ENCODE measurements at places on chromosomes 2 and 18.

DNA sequence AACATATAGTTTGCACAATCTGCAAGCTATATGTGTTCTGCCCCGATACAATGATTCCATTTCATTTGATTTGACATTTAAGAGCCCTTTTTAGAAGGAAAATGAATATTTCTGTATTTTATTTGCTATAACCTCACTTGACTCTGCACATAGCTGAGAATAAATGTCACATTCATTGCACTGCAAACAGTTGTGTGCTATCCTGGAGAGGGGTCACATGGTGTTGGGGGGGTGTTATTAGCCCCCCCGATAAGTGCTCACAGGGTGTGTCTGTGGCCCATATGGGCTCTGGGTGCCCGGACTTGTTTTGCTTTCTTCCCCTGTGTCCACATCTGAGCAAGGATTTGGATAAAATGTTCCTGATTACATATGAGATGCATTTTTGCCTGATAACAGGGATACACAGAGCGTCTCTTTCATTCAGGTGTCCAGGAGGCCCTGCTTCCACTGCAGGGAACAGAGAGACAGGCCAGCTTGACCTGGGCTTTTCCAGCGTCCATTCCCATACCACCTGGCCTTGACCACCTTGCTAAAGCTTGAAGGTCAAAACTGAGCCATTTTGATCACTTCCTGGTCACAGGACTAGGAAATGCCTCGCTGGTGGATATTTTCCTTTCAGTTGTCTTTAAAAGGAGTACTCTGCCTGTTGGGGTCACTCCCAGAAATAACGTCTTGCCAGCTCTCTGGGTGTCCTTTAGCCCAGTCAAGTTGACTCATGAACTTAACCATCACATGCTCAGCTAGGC is 38.4 kb upstream of the ID2 start:
- DNase-seq, result no peak

DNA sequence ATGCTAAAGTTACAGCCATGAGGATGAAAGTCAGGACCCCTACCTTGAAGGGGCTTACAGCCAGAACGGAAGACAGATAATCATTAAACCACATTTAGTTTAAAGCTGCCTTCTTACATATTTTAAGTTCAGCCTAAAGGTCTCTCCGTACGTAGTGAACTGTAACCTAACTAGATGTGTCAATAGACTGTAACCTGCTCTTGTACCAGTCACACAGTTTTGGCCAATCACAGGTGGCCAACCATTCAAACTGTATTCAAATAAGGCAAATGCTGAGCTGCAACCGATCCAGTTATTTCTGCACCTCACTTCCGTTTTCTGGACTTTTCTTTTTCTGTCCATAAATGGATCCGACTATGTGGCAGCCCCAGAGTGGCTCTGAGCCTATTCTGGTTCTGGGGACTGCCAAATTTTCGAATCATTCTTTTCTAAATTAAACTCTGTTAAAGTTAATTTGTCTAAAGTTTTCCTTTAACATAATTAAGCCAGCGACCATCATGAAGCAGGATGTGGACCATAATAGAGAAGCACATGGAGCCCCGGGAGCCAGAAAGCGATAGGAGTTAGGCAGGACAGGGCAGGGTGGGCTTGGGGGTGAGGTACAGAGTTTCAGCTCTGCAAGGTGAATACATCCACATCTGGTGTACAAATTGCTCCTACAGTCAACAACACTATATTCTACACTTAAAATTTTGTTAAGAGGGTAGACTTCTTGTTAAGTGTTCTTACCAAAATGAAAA is 48.4 kb upstream of the YPEL5 start:
- no peak for DNase-seq

GRCh38 chr2:197207106-197207505 is 103.5 kb downstream of the ANKRD44 start:
- DNase-seq, result no peak

DNA sequence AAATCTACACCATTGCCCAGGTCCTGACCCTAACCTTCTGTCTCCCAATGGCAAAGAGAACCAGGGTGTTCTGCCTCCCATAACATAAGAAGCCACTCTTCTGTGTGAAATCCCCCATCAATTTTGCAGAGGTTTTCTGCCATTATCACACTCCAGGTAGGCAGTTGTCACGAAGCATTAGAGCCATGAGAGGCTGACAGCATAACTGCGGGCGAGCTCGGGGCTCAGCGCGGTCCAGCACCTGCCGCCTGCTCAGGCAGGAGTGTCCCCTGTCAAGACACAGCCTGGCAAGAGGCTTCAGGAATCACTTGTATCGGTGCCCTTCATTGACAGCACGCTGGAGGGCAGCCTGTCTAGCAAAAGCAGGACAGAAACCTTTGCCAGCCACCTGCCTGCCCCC is 251.2 kb downstream of the SATB2 start:
- no peak for DNase-seq

GRCh38 chr2:218882866-218883366 is 2.3 kb downstream of the WNT10A start:
- no peak for DNase-seq

DNA sequence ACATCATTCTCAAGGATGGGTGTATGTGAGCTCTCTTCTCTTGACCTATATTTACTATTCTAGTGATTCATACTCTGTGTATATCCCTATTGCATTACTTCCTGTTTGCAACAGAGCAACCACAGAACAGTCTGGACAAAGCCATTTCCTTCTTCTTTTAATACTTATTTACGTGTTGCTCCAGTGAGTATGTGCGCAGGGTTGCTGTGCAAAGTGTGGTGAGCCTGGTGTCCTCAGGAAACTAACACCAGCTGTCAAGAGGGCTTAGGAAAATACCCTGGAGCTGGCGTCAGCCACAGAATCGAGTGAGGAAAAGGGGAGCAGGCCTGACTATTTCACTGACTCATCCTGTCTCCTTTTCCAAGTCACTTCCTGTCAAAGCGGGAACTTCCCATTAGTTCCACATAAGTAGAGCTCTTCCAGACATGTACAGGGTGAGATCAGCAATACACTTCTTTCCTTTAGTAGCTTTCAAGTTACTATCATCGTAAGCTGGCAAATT is 214.1 kb upstream of the COPS8 start:
- DNase-seq, result peak; percentile 95

GRCh38 chr2:170084820-170085491 is 93.0 kb upstream of the MYO3B start:
- DNase-seq, result no peak

- no peak for DNase-seq
Measured at GRCh38 chr2:227163485-227163997, 464 bp downstream of the COL4A4 start.

- no peak for DNase-seq
Measured at GRCh38 chr18:56329536-56329935, 308.9 kb downstream of the TXNL1 start.

DNA sequence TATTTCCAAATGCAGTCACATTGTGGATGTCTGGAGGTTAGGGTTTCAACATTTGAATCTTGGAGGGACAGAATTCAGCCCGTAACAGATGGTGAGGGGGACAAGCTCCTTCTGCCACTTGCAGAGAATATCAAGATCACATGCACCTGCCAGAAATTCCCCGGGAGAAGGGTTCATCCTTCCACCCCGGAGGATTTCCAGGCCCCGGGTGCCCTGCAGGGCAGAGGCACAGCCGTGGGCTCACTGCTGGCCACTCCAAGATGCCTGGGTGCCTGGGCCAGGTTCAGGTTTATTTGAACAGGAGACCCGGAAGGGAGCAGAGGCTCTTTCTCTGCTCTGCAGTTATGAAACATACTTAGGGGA is 38.2 kb upstream of the MGAT4A start:
- no peak for DNase-seq

GRCh38 chr2:107545851-107546250 is 280.8 kb upstream of the RGPD4 start:
- no peak for DNase-seq

- no peak for DNase-seq
Measured at GRCh38 chr18:63317556-63317946, 2.0 kb downstream of the BCL2 start.

DNA sequence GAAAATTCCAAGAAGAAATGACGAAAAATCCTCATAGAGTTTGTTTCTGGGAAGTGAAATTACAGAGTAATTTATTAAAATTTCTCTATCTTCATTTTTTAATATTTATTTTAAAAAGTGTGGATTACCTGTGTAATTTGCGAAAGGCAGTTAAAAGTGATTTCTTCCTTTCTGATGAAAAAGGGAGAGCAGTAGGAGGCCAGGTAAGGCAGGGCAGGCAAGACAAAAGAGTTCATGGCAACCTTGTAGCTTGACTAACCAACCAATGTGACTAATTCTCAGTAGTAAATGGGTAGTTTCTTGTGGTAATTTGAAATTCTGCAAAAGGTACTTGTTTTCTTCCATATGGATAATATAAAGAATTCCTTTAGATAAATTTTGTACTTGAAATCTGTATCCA is 34.9 kb upstream of the COL5A2 start:
- DNase-seq, result no peak

- peak; percentile 66 for DNase-seq
Measured at GRCh38 chr18:31487246-31488015, 10.5 kb upstream of the DSG2 start.

GRCh38 chr2:45167920-45168629 is 158.8 kb upstream of the SIX2 start:
- no peak for DNase-seq

GRCh38 chr2:10407841-10408648 is 40.1 kb downstream of the ODC1 start:
- no peak for DNase-seq

DNA sequence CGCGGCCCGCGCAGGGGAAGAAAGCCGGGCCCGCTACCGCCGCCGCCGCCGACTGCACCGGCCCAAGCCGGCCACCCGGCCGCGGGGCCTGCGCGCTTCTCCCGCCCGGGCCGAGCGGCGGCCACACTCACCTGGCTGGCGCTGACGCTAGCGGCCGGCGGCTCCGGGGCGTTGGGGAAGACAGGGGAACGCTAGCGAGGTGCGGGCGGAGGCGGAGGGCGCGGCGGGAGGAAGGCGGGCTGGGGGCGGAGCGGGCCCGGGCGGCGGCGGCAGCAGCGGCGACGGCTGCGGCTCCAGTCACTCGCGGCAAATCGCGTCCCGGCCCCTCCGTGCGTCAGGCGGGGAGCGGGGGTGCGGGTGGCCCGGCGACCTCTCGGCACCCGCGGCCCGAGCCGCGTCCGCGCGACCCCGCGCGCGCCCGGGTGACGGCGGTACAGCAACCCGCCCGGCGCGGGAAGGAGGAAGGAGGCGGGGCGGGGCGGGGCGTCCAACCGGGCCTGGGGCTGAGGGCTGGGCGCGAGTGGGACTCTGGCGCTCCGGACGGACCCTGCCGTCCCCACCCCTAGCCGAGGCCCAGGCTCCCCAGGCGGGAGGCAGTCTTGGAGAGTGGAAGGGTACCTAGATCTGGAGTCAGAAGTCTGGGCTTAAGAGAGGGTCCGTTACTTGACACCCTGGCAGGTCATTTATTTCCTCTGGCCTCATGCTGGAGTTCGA is at the start of gene SESTD1:
Gene SESTD1, minus strand, starts transcription at position 465 of the 714 bp plus-strand sequence. CDS start 72,991 bp downstream, outside the sequence.
- DNase-seq, result peak; percentile 60

- no peak for DNase-seq
Measured at GRCh38 chr2:207683879-207684627, 27.4 kb upstream of the CCNYL1 start.

- DNase-seq, result no peak
Measured at GRCh38 chr2:69244882-69245281, 142.1 kb downstream of the GFPT1 start.

- no peak for DNase-seq
Measured at GRCh38 chr2:99789849-99790248, 300.0 kb upstream of the REV1 start.

GRCh38 chr2:72920318-72921087 is 3.2 kb downstream of the EMX1 start:
- DNase-seq, result no peak

- no peak for DNase-seq
Measured at GRCh38 chr2:108367014-108367413, 10.7 kb upstream of the SULT1C4 start.

GRCh38 chr18:62877411-62878221 is 162.3 kb downstream of the PHLPP1 start:
- peak; percentile 74 for DNase-seq

- no peak for DNase-seq
Measured at GRCh38 chr2:3535467-3535793, 16.1 kb upstream of the ADI1 start.

DNA sequence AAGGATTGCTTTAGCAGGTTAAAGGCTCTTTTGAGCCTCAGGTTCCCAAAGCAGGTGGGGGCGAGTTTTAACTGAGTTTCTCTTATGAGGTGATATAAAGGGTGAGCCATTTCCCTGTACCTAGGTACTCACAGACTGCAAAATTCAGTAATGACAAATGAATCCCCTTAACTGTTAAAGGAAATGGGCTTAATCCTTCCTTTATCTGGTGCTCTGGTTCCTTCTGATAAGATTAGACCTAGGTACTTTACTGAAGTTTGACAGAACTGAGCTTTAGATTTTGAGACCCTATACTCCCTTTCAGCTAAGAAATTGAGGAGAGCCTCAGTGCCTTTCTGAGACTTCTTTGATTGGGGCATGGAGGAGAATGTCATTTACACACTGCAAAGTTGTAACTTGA is 42.6 kb downstream of the STK17B start:
- DNase-seq, result no peak

GRCh38 chr2:19865151-19865550 is 36.6 kb downstream of the TTC32 start:
- DNase-seq, result no peak

DNA sequence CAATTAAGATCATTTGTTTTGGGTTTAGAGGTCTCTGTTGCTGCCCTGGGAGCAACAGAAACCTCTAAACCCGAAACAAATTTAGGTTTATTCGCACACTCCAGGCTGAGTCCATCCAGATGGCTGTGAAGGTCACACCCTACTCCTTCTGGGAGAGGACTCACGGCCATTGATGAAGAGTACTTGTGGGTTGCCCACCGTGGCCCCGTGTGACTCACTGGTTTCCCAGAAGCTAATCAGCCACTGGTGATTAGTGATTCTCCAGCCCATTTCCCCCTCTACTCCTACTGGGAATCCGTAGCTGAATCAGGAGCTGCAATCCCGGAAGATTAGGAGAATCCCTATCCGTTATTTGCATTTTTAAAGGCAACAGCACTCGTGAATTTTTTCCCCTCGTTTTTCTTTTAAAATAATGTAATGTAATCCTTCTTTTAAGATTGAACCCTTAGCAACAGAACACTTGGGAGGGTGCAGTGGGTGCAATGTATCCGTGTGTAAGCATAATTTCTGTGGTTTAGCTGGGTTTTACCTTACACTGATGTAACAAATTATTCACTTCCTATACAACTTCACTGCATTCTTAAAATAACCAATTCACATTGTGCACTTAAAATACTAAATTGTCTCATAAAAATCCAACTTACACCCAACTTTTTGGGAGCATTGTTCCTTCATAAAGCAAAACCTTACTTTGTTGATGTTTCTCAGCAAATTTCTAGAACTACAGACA is 27.5 kb upstream of the EPAS1 start:
- DNase-seq, result no peak

GRCh38 chr18:34709104-34709503 is 994 bp upstream of the DTNA start:
- peak; percentile 21 for DNase-seq

- DNase-seq, result peak; percentile 41
Measured at GRCh38 chr2:15782009-15782751, 158.2 kb upstream of the MYCN start.

- no peak for DNase-seq
Measured at GRCh38 chr2:65498396-65498795, 66.0 kb upstream of the SPRED2 start.

- DNase-seq, result no peak
Measured at GRCh38 chr2:82478641-82479040, 1980.4 kb downstream of the SUCLG1 start.

- DNase-seq, result no peak
Measured at GRCh38 chr2:122251158-122251557, 495.7 kb downstream of the TSN start.
